ENCODE measurements at places on chromosomes 4 and X.

GRCh38 chr4:71550220-71551165 is 211.7 kb downstream of the SLC4A4 start:
- DNase-seq: no peak

GRCh38 chr4:188387179-188387791 is 248.0 kb downstream of the TRIML1 start:
- no peak for DNase-seq

- DNase-seq: no peak
These were observed 4.5 kb upstream of the MAML3 start for GRCh38 chr4:140158365-140159030.

GRCh38 chr4:135515295-135515694 is 1313.7 kb upstream of the PABPC4L start:
- no peak for DNase-seq

- DNase-seq: no peak
These were observed 15.3 kb upstream of the PUDP start for GRCh38 chrX:7163146-7163677.

DNA sequence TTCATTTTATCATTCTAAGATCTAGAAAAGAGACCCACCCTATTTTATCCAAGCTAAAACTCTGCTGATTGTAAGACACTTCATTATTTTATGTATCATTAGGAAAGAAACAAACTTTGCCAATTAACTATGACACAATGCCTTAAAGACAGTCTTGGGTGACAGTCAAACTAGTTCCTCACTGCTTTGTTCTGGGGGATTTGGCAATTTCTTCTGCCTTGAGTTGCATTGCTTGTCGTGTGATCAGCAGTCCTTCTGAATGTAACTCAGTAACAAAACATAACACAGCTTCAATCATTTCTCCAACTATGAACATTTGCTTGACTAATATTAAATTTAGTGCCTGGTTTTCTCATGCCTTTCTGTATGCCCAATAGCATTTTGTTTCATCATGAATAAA is 577.9 kb upstream of the DIPK2B start:
- no peak for DNase-seq

- DNase-seq: no peak
These were observed 147.7 kb downstream of the DCK start for GRCh38 chr4:71141125-71141524.

DNA sequence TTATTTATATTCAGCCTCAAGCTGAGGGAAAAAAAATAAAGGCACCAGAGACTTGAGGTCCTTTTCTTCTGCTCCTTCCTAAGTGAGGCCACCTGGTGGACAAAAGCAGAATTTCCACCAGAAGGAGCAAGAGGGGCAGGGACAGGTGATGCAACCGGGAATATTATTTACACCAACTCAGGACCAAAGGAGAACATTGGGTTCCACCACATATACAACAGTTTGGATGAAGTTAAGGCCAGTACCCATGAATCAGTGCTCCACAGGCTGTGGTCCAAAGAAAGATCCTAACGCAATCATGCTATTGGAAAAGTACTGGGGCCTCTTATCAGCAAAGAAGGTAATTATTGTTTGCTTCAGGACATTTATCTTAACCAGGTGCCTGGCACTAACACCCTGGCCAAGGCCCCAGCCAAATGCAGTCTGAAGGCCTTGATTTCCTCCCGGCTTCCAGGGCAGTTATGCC is 57.4 kb downstream of the TSC22D3 start:
- no peak for DNase-seq

GRCh38 chr4:111842336-111842735 is 302.9 kb upstream of the FAM241A start:
- DNase-seq: no peak

DNA sequence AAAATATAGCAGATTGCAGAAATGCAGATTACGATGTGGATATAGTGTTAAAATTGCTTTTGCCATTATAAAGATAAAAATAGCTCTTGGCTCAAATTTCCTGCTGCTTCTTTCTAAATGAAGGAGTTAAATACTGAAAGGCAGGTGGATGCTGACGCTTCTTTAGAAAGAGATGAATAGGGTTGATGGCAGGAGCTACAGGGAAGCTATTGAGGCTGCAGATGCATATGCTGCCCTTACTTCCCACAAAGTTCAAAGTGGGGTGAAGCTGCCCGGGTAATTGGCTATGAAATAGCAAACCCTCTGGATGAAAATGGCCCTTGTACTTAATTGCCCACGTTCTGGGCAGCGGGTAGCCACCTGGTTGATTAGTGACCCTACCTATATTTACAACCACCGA is 379.5 kb downstream of the ZIC3 start:
- peak; percentile 20 for DNase-seq

DNA sequence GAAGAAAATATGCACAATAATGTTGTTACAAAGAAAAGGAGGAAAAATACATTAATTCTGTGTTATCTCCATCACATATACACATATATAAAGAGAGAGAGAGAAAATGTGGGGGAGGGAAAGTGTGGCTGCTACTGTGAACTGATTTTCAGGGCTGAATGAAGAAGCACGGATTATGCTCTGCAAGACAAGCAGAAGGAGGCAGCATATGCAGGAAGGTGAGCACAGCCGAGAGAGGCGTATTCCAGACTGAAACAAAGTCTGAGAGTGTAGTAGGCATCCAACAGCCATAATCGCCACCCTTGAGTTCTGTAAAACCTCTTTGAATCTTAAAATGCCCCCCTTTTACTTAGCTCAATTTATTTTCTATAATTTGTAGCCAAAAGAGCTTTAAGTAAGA is 1081.8 kb upstream of the GRID2 start:
- DNase-seq: no peak

DNA sequence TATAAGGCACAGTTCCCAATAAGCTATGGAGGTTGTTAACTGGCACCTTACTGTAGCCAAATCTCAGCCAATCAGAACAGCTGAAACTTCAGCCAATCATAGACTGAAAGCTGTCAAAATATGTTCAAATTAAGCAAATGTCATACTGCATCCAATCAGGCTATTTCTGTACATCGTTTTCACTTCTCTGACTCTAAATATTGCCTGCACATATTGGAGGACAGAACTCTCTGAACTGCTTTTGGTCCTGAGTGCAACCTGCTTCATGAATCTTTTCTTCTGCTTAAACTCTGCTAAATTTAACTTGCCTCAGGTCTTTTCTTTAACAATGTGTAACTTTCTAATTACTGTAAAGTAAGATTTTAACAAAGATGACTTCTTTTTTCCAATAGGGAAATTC is 1198.9 kb upstream of the PCDH7 start:
- no peak for DNase-seq

DNA sequence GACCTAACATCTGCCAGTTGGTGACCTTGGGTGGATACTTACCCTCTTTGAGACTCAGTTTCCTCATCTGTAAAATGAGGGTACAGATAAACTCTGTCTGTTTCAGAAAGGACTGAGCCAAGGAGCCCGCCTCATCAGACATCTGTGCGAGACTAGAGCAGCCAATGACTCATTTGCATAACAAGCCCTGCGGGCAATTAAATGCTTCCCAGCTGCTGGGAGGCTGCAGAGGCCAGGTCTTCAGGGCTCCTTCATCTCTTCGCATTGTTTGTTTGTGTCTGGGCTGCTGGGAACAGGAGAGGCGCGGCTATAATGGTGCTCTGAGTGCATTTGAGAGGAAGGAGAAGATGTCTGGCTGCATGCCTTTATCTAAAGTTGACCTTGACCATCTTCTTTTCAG is 85.0 kb downstream of the ADRA2C start:
- DNase-seq: peak; percentile 74

DNA sequence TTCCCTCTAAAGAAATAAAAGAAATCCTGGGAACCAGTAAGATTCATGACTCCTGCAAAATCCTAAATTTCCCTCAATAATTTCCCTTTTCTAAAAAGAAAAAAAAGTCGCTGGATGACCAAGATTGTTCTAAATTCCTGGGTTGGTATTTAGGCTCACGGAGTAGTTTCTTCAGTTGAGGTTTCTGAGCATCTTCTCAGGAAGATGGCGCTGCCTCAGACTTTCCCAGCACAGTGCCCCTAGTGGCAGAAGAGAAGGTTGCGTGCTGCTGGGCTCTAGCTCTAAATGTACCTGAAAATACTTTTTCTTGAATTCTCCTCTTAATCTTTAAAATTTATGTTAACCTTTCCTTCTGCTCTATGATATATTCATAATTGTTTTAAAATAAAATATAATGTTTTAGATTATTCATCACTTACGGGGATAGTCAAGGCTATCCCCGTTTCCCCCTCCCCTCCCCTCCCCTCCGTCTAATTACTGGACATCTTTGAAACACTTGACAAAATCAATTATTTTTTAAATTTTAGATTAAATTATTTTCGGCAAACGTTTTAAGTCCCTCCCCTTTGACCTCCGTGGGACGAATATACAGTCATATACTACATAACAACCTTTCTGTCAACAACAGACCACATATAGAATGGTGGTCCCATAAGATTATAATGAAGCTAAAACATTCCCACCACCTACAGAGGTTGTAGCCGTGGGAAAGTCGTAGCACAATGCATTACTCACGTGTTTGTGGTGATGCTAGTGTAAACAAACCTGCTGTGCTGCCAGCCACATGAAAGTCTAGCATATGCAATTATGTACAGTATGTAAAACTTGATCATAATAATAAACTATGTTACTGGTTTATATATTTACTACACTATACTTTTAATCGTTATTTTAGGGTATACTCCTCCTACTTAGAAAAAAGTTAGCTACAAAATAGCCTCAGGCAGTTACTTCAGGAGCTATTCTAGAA is 41.0 kb upstream of the GATB start:
- DNase-seq: no peak

GRCh38 chrX:101442085-101442484 is 34.1 kb downstream of the HNRNPH2 start:
- DNase-seq: no peak

- no peak for DNase-seq
These were observed 814 bp upstream of the MMAA start for GRCh38 chr4:145618210-145618931.

DNA sequence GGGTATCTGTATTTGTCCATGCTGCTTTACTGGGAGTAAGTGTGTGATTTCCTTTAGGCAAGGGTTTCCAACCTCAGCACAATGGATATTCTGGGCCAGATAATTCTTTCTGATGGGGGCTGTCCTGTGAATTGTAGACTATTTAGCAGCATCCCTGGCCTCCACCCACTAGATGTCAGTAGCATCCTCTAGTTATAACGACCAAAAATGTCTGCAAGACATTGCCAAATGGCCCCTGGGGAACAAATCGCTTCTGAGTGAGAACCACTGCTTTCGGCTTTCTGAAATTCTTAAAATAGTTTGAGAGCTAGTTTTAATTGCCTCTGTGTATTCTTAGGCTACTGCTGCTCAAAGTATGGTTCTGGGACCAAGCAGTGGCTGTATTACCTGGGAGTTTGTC is 81.2 kb upstream of the GPM6B start:
- DNase-seq: no peak

GRCh38 chr4:143514497-143514896 is 995 bp downstream of the SMARCA5 start:
- DNase-seq: no peak

DNA sequence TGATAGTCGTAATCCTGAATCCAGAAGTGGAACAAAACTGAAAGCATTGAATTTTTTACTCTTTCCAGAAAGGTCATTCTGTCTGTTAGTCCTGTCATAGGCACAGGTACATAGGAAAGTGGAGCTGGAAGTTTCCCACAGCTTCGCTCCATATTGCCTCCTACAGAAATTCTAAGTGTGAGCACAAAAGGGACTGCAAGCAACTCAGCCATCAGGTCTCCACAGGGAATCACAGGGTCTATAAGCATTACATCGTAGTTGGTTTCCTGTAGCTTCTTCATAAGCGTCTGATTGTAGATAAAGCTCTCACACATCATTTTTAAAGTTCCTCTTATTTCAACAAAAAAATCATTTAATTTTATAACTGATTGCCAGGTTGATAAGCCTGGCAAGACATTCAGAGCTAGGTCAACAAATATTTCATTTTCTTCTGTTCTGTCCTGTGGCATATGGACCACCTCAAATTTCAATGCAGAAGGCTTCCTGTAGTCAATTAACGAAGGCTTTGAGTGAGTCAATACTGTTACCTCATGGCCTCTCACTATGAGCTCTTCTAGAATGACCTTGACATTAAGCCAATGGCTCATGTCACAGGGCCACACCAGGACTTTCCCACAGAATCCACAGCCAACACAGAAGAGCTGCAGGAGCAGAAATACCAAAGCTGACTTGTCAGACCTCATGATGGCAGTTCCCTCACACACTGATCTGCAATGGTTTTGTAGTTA is at the start of gene UGT2A3:
TSS of gene UGT2A3 (minus strand) at position 727 of the 728 bp plus-strand sequence. CDS start at position 683, 44 bp downstream.
- peak; percentile 2 for DNase-seq

DNA sequence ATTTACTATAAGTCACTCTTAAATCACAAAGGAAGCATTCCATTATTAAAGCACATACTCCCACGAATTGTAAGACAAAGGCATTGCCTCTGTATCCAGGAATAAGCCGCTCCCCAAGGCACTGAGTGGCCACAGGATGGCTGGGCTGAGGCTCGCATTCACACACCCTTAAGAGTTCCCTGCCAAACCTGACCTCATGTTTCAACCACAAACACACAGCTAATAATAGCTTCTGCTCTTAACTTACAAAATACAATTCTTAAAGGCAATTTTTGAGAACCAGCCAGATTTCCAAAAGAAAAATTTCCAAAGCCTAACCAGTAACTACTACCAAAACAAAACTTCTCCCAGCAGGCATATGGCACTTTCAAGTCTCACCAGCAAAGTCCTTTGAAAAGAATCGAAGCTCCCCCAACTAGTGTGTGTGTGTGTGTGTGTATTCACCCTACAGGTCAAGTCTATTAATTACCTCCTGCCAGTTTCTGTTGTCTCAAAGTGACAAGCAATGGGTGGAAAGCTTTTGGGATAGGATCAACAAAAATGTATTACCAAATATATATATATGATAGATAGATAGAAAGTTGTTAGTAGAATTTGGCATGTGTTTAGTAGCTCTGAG is 36.0 kb downstream of the ARHGAP6 start:
- DNase-seq: no peak

- DNase-seq: no peak
These were observed 64.9 kb downstream of the ANKRD17 start for GRCh38 chr4:73193659-73194058.

- DNase-seq: no peak
These were observed 4.4 kb downstream of the LSM6 start for GRCh38 chr4:146179784-146180370.

DNA sequence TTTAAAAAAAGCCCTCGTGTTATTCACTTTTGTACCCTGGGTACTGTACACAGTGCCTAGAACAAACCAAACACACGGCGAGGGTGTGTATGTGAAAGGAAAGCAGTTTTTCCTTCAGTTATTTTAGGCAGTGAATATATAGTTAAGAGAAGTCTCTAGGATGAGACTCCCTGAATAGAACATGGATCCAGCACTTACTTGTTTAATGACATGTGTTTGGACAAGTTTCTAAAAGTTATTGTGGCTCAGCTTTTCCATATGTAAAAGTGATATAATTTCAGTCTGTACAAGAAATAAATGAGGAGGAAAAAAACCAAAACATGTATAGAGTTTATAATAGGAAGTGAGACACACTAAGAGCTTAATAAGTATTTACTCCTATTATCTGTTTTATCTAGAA is 273.2 kb downstream of the ADGRL3 start:
- no peak for DNase-seq

GRCh38 chr4:113116414-113117357 is 67.2 kb downstream of the ANK2 start:
- DNase-seq: no peak
